ENCODE measurements at places on chromosomes 5 and 9. TPM values are rescaled to one million over a fixed set of nuclear protein-coding genes. Genes with fewer than 3 reads are reported as not detected.
A peak's percentile ranks its signal among the peaks of the same experiment; 100 is the strongest.

URM1 gene
- total RNA-seq, result 54.5 TPM

PDE4D gene
- 127 TPM for total RNA-seq

GRXCR2 gene
- not detected for total RNA-seq

DND1 gene
- 1.7 TPM for total RNA-seq

PDE8B gene
- 41.5 TPM for total RNA-seq

DNA sequence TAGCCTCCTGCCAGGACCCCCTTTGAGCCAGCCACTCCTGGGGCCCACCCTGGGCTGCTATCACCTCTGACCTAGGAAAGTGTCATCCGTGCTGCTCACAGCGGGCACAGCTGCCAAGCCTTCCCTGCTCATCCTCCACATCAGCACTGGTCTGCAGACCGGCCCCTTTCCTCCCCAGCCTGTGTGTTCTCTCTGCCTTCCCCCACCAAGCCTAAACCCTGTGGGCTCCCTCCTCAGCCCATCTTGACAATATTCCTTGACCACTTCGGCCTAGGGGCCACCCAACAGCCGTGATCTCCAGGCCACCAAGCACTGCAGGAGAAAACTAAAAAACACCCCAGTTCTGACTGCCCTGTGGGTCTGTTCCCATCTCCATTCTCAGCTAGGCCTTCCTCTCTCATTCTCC lies 135.1 kb downstream of the DAB2IP start:
- no peak for DNase-seq

- DNase-seq, result no peak
Observed at GRCh38 chr5:150149618-150150017, 6.0 kb downstream of the PDGFRB start.

DNA sequence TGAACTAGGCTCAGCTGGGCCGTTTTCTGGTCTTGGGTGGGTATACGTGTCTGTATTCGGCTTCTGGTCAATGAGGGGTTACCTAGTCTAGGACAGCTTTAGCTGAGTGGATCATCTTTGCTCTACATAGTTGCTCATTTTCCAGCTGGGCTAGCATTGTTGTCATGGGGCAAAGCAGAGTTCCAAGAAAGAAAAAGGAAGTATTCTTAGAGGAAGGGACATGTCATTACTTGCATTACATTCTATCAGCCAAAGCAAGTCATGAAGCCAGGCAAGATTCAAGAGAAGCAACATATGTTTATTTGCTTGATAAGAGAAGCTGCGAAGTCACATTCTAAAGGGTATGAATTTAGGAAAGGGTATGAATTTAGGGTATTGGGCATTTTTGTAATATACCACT lies 396.5 kb downstream of the ZNF608 start:
- DNase-seq, result no peak

DNA sequence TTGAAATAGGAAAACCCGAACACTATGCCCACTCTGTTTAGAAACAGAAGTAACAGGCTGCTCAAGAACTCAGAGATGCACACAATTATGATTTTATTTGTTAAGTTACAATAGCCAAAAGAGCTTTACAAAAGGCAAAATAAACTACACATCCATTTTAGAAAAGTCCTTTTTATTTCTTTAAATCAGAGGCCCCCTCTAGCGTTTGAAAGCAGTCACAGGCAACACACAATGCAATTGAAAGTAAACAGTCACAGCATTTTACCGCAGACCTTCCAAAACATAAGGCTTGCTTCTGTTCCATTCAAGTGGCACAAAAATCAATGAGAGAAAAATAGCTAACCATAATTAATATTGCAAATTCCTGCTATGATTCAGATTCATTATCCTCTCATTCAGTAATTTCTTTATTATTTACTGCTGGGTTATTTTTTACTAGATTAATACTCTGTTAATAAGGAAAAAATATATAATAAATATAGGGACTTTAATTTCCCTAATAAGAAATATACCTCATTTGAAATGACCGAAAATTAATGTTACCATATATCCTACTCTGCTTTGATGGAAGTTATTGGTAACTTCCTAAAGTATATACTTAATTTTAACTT lies 78.3 kb downstream of the CEP120 start:
- no peak for DNase-seq

DNA sequence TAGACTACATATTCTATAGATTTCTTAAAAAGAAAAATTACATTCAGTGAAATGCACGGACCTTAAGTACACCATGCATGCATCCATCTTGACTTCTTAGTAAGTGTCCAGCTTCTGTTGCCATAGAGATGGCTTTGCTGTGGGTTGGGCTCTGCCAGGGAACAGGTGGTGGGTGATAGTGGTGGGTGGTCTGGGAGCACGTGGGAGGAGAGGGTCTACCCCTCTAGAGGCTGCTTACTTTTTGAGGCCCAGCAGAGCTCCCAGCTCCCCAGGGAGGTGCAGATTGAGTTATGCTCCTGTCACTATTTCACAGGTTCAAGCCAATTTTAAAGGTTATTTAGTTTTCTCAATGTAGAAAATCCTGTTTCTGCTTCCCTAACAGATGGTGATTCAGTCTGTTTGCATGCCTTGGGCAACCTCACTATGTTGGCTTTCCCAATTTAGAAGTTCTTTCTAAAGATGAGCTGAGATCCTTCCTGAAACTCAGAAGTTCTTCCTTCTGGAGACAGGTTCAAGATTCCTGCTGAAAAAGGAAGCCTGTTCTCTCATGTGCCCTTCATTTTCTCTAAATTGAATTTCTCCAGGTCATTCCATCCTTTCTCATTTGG lies 107.4 kb upstream of the LHFPL2 start:
- no peak for DNase-seq

GRCh38 chr9:133221177-133221809 lies 12.2 kb upstream of the OBP2B start:
- DNase-seq, result no peak

DNA sequence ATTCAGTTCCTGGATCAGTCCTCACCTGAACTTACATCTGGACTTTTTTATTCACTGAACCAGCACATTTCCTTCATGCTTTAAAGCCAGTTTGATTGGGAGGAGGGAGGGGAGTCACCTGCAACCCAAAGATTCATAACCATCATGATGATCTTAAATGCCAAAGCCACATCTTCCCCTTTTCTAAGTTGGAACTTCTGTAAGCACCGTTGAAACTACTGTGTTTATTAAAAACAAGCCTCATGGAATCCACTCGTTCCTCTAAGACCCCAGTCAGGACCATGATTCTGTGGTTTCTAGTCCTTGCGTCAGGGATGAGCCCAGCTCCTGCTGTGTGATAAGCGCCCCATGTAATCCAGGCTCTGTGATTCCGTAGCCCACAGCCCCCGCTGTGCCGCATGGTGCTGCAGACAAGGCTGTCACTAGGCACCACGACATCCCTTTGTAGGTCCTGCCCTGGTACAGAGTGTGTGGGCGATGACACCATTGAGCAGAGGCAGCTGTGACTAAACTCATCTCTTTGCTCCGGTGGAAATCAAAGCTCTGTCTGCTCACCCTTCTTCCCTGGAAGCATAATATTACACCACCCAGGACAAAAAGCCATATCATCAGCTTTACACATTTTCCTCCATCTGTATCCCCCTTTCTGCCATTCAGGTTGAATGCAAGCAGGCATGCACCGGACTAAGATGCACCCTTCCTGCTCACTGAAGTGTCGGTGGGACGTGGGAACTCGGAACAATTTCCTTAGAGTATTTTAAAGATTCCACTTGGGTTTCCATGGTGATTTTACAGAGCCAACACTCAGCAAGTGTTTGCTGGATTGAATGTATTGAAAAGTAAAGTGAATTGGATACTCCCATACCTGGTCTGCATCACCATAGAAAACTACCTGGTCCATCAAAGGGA lies 132.0 kb upstream of the FSTL4 start:
- DNase-seq, result no peak

GRCh38 chr5:91742550-91742949 lies 359.4 kb upstream of the ARRDC3 start:
- DNase-seq, result no peak

- peak; percentile 53 for DNase-seq
Observed at GRCh38 chr9:33388110-33388994, 14.0 kb downstream of the AQP7 start.

DNA sequence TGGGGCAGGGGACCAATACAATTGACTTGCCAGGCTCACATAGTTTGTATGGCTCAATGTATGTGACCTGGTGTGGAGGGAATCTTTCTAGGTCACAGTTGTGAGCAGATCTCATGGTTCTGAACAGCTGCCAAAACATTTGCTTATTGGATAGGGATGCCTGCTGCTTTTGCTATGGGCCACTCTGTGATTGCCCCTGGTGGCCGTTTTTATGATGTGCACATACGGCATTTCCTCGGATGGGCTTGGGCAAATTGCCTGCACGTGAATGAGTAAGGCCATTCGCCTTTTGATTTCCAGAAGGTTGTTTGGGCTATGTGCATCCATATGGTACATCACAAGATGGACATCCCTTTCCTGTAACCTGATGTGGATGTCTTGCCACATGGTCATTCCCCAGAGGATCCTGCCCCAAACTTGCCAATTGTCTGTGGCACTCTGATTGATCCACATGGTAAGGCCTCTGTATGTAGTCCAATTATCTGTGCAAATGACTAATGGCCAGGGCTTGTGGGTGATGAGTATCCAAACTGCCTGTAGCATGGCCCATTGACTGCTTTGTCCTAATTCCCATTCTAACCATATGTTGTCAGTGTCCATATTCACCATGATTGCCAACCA lies 10.7 kb upstream of the SLC22A4 start:
- DNase-seq, result no peak

DNA sequence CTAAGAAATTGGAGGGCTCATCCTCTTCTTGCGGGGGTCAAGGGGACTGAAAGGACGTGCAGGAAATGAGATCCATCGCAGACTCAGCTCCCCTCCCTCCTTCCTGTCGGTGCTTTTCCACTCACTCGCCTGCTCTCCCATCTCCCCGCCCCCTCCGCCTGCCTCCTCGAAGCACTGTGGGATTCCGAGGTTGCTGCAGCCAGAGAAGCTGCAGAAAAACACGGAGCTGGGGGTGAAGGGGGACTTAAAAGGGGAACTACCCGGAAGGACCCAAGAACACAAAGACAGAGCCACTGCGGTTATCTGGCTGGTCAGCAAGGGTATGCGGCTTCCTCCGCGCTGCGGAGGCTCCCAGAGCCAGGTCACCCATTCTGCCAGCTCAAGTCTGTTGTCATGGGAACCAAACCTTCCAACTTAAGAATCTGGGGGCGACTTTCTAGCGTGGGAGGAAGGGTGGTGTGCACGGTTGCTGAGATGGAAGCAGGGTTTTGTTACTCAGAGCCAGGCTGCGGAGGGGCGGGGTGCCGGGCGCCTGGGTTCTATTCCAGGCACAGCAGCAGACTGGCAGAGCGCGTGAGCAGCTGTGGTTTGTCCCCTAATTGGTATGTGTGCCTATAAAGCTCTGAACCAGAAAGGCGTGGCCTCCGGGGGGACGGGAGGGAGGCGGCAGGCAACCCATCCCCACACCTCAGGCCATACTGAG lies 24.9 kb downstream of the PCDHGC5 start:
- peak; percentile 52 for DNase-seq
